Activated CD8-positive, alpha-beta memory T cell treated with anti-CD3 and anti-CD28 coated beads, Interleukin-2, amount 10 ng/mL, durations not matched to agents 7 days and 5 days (primary cell): ENCODE measurements at places on chromosomes 7 and 10. TPM values are rescaled to one million over a fixed set of nuclear protein-coding genes. Genes with fewer than 3 reads are reported as not detected.

LIPF gene
- total RNA-seq, result not detected

ADCY1 gene
- 1.3 TPM for total RNA-seq

FEZF1 gene
- total RNA-seq, result not detected

GIMAP2 gene
- 60.3 TPM for total RNA-seq

KIAA1549 gene
- 0.61 TPM for total RNA-seq

SDK1 gene
- 0.05 TPM for total RNA-seq

FXYD4 gene
- not detected for total RNA-seq

FAM185A gene
- 10.8 TPM for total RNA-seq

ADAM12 gene
- not detected for total RNA-seq

ZPBP gene
- total RNA-seq, result not detected

DNTT gene
- not detected for total RNA-seq

ASAH2B gene
- 4.5 TPM for total RNA-seq

FGFR2 gene
- total RNA-seq, result 0.09 TPM

MUC3A gene
- not detected for total RNA-seq

DRGX gene
- total RNA-seq, result not detected

BTBD16 gene
- total RNA-seq, result not detected

LIPN gene
- not detected for total RNA-seq

PCGF6 gene
- 17.2 TPM for total RNA-seq

SNX10 gene
- total RNA-seq, result 42.8 TPM

SNX8 gene
- 27.9 TPM for total RNA-seq

SMNDC1 gene
- total RNA-seq, result 43.5 TPM

HTR7 gene
- total RNA-seq, result not detected

CUEDC2 gene
- total RNA-seq, result 73.5 TPM

SPDYE2B gene
- total RNA-seq, result not detected

GRID2IP gene
- total RNA-seq, result 0.14 TPM

SLC26A4 gene
- 15.4 TPM for total RNA-seq
